AG04450 (cell line): ENCODE measurements at places on chromosomes 3 and 15.

GRCh38 chr3:125179884-125180240 lies 32.7 kb downstream of the SLC12A8 start:
- no peak for DNase-seq

DNA sequence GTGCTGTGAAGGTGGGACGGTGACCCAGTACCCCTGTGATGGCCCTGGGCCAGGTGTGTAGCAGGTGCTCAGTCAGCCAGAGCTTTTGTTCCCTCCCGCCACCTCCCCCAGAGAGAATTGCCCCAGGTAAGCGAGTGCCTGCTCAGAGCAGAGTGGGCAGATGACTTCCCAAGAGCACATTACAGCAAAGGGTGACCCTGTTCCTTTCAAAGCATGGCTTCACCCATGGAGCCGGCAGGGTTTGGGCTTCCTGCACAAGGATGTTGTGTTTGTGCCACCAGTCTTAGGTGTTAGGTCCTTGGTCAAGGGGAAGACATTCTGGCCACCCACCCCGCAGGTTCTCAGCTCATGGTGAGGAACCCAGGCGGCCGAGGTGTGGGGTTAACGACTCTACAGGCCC lies 30.7 kb downstream of the SLC6A6 start:
- no peak for DNase-seq

GRCh38 chr3:141070727-141071357 lies 19.7 kb downstream of the SPSB4 start:
- DNase-seq, result no peak

- DNase-seq, result no peak
Measured at GRCh38 chr15:83276661-83277060, 7.8 kb downstream of the BNC1 start.

- no peak for DNase-seq
Measured at GRCh38 chr3:120587332-120587975, 8.7 kb upstream of the NDUFB4 start.

DNA sequence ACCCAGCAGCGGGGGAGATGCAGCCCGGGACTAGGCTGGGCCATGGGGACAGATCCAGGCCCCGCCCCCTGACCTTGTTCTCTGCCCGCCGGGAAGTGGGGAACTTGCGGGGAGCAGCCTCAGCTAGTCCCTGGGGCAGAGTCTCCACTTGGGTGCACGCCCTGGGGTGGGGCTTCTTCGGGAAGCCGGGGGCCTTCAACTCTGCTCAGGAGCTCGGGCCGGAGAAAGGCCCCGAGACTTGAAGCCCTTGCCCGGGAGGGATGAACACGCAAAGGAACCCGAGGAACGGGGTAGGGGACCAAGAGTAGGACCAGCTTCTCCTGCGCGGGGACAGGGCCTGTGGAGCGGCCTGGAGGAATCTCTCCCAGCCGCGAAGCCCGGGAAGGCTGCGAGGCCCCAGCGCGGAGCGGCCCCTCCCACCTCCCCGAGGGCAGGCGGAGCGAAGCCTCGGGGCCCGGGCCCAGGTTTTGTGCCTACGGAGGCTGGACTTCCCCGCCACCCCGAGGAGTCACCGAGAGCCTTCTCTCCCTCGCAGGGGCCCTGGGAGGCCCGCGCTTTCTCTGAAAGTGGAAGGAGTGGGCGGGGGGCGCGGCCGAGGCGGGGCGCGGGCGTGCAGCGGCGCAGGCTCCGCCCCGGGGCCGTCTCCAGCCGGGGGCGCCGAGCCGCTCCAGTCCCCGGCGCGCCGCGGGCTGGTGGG lies at the start of gene ITPKA:
Gene ITPKA (plus strand): TSS at position 670 of the 697 bp plus-strand sequence. CDS start 54 bp downstream, outside the sequence.
- DNase-seq, result peak; percentile 29

- DNase-seq, result no peak
Measured at GRCh38 chr3:124410471-124410870, 319.8 kb upstream of the UMPS start.

- no peak for DNase-seq
Measured at GRCh38 chr15:42264795-42265194, 8.2 kb upstream of the GANC start.

DNA sequence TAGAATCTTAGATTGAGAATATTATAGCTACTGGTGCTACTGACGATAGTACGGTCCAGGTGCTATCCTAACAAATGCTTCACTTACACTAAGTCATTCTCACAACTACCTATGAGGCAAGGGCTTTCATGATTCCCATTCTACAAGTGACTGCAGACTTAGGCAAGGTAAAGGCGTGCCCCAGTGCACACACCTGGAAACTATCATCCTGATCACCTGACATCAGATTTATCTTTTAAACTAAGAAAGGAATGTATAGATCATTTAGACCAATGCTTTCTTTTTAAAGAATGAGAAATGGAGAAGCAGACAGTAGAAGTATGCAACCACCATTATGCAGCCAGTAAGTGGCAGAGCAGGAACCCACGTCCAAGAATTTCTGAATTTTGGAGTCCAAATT lies 59.2 kb upstream of the LRRN1 start:
- no peak for DNase-seq

DNA sequence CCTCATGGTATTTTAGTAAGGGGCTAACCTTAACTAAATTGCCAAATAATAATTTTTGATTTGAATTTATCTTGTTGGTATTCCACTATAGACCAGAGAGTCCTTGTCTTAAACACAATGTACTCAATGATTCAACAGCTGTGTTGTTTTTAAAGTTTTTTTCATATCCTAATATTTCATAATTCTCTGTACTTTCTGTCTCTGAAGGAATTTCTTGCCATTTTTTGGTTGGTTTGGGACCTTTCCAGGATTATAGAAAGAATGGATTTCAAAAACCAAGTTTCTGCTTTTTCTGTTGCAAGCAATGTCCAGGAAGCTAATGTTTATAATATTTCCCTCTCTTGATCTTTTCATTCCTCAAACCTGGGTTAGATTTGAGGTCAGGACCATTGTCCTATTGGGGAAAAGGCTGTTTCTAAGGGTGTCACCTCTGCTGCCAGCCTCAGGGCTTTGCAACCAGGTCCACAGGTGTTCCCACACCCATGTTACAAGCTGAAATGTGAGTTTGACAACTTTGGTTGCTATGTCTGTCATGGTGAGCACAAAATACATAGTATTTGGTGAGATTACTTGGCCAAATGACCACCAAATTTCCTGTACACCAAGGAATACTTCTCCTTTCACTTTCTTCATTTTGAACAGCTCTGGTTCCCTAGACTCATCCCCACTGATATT lies 363.7 kb upstream of the RGMA start:
- no peak for DNase-seq

DNA sequence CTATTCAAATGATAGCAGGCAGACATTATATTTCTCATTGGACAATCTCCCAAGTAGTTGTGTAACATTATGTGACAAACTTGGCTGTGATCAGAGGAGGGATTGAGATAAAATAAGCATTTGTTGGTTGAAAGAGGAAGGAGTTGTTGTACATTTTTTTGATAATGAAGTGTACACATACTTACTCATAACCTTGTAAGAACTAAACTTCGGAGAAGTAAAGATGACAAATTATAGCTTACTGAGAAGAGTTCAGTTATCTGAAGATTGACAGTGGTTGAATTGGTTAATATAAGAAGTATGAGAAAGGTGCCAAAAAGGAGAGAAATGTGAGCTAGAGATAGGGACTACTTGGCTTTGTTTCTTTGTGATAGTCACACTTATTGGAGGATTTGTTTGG lies 32.6 kb downstream of the STT3B start:
- no peak for DNase-seq

- no peak for DNase-seq
Measured at GRCh38 chr3:188844096-188844495, 327.7 kb upstream of the TPRG1 start.

GRCh38 chr3:13107661-13108060 lies 34.4 kb upstream of the IQSEC1 start:
- DNase-seq, result no peak

GRCh38 chr3:33807191-33807590 lies 8.8 kb downstream of the PDCD6IP start:
- DNase-seq, result no peak

DNA sequence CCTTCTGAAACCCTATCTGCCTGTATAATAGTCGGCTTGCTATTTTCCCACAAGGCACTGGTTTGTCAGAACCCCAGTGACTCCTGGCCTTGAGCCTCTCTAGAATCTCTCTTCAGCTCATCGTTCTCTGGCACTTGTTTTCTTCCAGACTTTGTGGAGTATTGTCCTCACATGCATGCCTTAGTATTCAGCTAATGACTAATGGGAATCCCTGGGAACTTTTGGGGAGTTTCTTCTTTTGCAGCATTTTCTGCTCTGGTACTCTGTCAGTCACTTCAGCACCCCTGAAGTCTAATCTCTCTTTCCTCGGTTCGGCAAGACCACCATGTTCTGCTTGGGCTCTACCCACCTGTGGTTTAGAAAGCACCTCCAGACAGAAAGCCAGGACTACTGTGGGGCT lies 35.8 kb upstream of the THRB start:
- DNase-seq, result no peak

- no peak for DNase-seq
Measured at GRCh38 chr15:33209575-33210481, 15.3 kb upstream of the FMN1 start.
